Common myeloid progenitor, CD34-positive (primary cell): ENCODE measurements at places on chromosomes 12 and 14.
A peak's percentile ranks its signal among the peaks of the same experiment; 100 is the strongest.

GRCh38 chr12:14275886-14276285 is 89.6 kb upstream of the ATF7IP start:
- DNase-seq: peak; percentile 84

- no peak for DNase-seq
Measured at GRCh38 chr14:61749867-61750266, 12.4 kb upstream of the SNAPC1 start.

- DNase-seq: no peak
Measured at GRCh38 chr12:103758310-103759089, 82.5 kb downstream of the NT5DC3 start.

GRCh38 chr12:68853396-68854077 is 45.6 kb downstream of the MDM2 start:
- no peak for DNase-seq

DNA sequence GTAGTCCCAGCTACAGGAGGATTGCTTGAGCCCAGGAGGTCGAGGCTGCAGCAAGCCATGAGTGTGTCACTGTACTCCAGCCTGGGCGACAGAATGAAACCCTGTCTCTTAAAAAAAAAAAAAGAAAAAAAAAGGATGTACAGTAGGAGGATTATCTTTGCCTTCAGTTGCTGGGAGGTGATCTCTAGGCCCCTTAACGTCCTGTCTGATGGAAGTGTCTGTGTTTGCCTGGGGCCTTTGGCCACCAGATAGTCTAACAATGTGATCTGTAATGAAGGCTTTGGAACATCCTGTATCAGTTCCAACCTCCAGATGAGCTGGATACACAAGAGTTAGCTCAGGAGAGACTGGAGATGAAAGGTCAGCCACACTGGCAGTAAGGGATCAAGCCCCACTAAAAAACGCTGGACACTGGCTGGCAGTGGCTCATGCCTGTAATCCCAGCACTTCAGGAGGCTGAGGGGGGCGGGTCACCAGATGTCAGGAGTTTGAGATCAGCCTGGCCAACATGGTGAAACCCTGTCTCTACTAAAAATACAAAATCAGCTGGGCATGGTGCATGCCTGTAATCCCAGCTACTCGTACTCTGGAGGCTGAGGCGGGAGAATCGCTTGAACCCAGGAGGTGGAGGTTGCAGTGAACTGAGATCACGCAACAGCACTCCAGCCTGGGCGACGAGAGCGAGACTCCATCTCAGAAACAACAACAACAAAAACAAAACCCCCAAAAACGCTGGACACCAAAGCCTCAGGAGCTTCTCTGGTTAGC is 19.0 kb upstream of the HNF1A start:
- no peak for DNase-seq

DNA sequence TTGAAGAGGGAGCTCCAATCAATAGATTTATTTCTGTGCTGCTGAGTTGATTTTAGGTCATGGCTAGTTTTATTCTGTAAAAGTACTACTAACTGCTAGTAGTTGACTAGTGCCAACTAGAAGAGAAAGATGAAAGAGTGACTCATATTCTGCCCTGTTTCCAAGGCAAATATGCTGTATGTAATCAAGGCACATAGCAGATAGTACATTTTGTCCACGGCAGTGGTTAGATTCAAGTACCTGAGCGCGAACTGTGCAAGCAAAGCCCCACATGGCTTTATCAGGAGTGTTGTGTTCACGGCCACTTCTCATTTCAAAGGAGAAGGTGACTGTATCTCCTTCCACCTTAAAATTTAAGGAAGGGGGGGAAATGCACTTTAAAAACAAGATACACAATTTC is 126.8 kb downstream of the TRAFD1 start:
- no peak for DNase-seq

DNA sequence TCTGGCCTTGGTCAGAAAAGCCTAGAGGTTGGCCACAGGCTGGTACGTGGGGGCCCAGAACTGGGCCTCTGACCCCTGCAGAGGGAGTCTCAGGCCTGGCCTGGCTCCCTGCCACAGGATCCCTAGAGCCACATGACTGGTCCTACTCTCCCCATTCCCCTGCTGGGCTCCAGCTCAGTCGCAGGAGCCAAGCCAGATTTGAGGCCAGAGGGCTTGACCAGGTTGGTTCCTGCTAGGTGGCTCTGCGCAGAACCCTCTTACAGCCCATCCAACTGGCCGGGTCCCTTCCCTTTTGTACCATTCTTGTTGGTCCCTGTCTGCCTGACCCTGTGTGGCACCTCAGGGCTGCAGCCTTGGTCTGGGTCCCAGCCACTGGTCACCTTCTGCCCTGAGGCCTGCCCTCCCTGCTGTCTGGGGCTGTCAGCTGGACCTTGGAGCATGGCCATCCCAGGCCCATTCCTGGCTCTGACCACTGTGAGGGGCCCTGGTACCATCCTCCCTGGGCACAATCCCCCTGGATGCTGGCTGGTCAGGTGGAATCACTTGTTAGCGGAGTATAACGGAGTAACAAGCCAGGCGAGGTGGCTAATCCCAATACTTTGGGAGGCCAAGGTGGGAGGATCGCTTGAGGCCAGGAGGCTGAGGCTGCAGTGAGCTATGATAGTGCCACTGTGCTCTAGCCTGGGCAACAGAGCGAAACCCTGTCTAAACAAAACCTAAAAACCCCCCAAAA is 22.9 kb upstream of the PPP1R13B start:
- DNase-seq: no peak

- no peak for DNase-seq
Measured at GRCh38 chr12:3666441-3666840, 86.5 kb downstream of the CRACR2A start.

GRCh38 chr12:52193991-52194390 is 2.2 kb upstream of the KRT80 start:
- peak; percentile 71 for DNase-seq

- peak; percentile 95 for DNase-seq
Measured at GRCh38 chr12:89040146-89040964, 311.9 kb downstream of the DUSP6 start.

DNA sequence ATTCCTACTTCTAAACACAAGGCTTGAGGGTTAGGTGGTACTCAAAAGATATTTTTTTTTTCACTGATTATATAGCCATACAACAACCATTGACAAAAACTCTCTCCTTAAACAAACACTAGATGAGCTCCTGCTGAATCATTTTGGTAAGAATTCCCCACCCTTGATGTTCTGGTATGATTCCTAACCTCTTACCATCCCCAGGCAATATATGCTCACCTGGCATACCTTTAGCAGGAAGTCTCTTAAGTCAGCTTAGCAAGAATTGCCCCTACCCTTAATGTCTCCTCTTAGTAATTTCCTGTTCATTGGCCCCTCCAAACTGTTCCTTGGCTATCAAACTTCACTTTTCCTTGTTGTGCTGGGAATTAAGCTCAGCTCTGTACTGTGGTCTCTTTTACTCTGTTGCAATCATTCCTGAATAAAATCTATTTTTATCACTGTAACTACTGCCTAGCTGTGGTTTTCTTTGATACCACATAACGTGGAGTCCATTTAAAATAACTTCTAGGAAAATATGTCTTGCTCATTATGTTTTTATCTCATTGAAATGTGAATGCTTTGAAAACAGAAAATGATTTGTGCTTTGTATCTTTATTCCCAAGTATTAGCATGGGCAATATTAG is 712.6 kb downstream of the SLC16A7 start:
- DNase-seq: no peak

- no peak for DNase-seq
Measured at GRCh38 chr12:22396735-22397134, 62.2 kb upstream of the ST8SIA1 start.

DNA sequence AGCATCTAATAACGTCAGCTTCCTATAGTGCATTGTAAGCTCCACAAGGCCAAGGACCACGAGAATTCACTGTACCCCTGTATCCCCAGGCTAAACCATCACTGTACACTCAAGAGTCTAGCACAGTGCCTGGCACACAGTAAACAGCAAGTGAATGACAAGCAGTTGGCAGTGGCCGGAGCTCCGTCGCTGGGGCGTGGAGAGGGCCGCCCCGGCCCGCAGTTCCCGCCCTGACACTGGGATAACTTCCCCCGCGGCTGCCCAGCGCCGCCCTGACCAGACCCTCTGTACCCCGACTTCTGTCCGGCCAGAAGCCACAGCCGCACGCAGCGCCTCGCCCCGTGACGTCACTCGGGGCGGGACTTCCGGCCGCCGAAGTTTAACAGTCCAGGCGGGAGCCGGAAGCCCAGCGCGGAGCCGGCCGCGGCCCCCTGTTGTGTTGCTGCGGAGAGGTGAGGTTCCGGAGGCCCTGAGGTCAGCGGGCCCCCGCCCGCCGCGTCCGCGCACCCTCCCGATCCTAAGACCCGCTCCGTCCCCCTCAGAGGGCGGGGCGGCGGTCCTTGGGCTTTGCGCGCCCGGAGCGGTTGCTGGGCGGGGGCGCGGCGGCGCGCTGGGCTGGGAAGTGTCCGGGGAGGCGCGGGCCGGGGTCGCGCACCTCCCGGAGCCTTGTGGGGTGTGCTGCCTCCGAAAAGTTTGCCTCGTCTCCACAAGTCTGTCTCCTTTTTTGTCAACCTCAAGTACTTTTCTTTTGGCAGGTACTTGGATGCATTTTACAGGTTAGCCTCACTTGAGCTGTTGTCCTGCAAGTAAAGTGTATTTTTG is at the start of gene NEDD1:
Gene NEDD1, plus strand, starts transcription at position 409 of the 822 bp plus-strand sequence. CDS start 2,503 bp downstream, outside the sequence.
- peak; percentile 90 for DNase-seq

DNA sequence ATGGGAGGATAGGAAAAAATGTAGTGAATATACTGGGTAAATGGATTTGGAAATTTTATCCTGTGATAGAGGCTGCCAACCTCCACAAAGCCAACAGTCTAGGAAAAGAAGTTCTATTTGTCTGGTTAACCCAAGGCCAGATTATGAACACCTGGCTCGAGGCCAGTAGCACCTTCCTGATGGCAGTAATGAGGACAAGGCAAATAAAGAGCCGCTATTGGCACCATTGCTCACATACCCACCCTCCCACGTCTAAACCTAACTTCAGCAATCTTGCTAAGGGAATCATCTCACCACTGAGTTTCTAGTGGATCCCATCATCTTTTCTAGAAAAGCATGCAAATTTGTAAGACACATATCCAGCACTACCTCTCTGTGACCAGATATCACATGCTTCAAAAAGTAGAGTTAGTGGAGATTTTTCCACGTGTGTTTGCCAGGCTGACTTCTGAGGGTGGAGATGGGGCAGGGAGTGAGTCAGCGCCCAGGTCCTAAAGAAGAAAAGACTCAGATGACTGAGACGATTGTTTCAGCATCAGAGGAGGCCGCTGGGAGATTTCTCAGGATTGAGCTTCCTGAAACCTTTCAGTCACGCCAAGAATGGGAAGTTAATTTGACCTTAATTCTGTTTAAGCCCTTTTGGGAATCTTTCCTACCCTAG is 362.9 kb downstream of the EMP1 start:
- no peak for DNase-seq

DNA sequence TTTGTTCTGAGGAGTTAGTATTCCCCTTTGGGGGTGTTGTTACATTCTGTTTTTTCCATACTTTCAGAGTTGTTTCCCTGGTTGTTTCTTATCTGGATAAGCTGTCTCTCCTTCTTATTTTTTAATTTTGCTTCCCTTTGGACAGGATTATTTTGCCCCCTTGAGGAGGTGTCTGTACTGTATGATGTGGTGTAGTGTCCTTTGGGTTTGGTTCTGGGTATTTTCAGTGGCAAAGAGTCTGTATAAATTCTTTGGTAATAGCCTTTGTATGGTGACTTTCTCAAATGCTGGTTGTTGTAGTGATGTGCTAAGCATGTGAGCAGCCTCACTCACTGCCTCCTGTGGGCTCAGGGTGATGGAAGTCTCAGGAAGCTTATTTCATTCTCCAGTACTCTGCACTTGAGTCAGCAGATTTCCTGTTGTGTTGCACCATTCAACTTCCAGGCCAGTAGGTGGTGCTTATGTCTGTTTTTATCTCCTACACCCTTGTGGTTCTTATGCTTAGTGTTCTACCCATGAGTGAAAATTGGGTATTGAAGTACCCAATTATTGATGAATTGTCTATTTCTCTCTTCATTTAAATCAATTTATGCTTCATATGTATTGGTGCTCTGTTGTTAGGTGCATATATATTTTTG is 103.3 kb upstream of the PMCH start:
- peak; percentile 2 for DNase-seq

DNA sequence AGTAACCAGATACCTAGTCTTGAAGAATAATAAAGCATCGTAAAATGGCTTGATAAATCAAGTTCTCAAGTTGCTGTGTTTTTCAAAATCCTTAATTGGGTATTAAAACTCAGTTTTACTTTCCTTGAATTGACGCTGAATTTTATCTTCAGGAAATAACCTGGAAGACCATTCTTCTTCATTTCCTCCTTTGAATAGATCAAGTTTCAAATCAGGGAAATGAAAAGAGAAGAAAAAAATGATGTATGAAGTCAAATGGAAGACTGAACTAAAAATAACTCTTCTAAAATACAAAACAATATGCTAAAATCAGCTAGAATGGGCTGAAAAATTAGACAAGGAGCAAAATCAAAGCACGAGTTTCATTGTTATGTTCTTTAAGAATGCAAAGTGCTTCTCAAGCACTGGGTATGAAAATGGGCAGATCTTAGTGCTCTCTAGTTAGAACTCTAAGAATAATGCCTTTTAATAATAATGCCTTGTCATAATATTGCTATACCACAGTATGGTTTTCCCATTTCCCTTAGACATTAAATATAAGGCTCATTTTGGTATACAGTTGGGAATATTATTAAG is 54.6 kb upstream of the CLEC14A start:
- no peak for DNase-seq

DNA sequence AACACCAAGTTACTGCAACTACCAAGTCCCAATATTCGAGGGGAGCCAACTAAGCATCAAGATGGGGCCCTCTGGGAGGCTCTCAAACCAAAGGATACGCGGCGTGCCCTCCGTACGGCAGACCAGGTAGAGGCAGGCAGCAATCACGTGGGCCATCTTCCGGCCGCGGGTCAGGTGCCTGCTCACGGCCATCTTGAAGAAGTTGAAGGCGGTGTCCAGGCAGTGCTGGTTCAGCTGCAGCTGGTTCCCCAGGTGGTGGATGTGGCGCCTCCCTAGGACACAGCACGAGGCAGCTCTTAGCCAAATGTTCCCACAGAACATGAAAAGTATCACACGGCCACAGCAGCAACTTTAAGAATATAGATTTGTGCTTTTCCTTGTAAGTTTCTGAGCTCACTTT is 24.3 kb downstream of the BTBD6 start:
- DNase-seq: no peak

- DNase-seq: no peak
Measured at GRCh38 chr12:52740584-52740983, 36.6 kb downstream of the KRT76 start.

GRCh38 chr12:3596703-3597415 is 105.9 kb downstream of the PRMT8 start:
- no peak for DNase-seq

DNA sequence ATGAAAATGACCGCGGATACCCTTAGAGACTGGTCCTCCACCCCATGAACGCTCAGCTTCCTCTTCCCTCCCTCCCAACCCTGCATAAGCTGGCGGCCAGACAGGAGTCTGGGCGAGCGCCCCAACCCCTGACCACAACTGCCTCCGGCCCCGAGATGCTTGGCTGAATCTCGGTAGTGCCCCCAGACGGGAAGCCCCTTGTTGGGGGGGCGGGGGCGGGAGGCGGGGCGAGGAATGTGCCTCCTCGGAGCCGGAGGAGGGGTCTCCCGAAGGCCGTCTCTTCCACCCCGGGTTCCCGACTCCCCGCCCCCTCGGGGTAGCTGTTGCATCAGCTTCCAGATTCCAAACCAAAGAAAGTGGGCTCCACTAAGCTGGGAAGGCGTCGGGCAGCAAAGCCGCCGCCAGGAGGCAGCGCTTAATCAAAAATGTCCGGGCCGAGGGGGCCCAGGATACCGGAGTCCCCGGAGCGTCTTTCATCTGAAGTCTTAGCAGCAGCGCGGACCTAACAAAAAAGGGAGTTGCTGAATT is 7.1 kb upstream of the MRPL52 start:
- peak; percentile 70 for DNase-seq

- peak; percentile 95 for DNase-seq
Measured at GRCh38 chr12:85626001-85626783, 210.0 kb downstream of the RASSF9 start.

GRCh38 chr12:77064896-77065360 is 441 bp downstream of the E2F7 start:
- peak; percentile 12 for DNase-seq
